Smooth muscle cell of the coronary artery (primary cell): ENCODE measurements at places on chromosomes 12 and 14. TPM values are rescaled to one million over a fixed set of nuclear protein-coding genes. Genes with fewer than 3 reads are reported as not detected.

Gene RERGL
- total RNA-seq, result 0.30 TPM in 1 of 2 replicates, not detected in the other

Gene CLSTN3
- total RNA-seq, result 6.1 and 10.6 TPM in 2 replicates

Gene PPFIA2
- total RNA-seq, result 0.08 and 2.5 TPM in 2 replicates

Gene TOMM20L
- not detected in 2 replicates for total RNA-seq
